ENCODE measurements at places on chromosomes 5 and 9. TPM values are rescaled to one million over a fixed set of nuclear protein-coding genes. Genes with fewer than 3 reads are reported as not detected.

GRCh38 chr5:126595486-126596083 lies 566 bp upstream of the ALDH7A1 start:
- DNase-seq: no peak

DNA sequence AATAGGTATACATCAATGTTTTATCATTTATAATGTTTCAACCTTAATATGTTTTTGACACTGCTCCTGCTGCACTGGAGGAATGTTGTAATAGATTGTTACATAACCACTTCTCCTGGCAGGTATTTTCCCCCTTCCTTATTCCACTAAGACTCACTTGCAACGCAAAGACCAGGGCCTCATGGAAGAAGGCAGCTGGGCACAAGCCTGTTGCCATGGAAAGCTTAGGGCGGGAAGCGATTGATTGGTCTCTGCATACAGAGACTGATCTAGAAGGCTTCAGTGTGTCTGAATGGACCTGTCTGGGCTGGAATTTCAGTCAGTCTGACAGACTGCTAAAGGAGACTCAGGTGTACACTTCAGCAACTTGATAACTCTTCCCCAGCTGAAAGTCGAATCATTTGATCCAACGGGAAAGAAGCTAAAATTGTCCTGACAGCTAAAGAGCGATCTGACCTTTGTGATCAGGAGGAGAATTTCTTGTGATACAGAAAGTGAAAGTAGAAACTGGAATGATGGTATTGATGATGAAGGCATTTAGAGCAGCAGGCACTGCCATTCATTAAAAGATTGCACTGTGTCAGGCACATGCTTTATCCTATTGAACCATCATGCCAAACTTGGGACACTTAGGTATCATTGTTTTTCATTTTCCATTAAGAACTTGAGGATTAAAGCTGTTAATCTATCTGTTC lies 65.1 kb downstream of the GRIA1 start:
- DNase-seq: no peak

The SLC34A1 gene
- total RNA-seq: not detected

The CARD19 gene
- total RNA-seq: 72.3 TPM

DNA sequence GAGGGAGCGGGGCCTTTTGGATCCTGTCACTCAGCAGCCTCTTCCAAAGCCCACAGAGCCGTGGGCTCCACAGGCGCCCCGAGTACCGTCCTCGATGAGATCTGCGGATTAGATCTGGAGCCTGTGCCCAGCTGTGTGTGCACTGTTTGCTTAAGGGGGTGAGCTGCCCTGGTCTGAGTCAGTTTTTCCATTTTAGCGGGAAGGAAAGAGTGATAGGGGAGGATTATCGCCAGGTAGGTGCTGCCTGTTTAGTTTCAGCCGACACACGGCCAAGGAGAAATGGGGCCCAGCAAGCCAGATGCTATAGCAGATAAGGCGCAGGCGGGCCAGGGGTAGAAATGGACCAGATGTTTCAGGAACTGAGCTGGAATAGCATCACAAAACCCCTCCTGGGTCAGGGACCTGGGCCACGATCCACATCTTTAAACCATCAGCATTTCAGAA lies 18.1 kb downstream of the COL5A1 start:
- no peak for DNase-seq

The ZNF454 gene
- 0.72 TPM for total RNA-seq

The SLC46A2 gene
- not detected for total RNA-seq

GRCh38 chr5:172885597-172886340 lies 51.7 kb downstream of the ERGIC1 start:
- no peak for DNase-seq

The GARIN3 gene
- not detected for total RNA-seq

- DNase-seq: no peak
These were observed 442.5 kb upstream of the KLF4 start for GRCh38 chr9:107932046-107932445.

DNA sequence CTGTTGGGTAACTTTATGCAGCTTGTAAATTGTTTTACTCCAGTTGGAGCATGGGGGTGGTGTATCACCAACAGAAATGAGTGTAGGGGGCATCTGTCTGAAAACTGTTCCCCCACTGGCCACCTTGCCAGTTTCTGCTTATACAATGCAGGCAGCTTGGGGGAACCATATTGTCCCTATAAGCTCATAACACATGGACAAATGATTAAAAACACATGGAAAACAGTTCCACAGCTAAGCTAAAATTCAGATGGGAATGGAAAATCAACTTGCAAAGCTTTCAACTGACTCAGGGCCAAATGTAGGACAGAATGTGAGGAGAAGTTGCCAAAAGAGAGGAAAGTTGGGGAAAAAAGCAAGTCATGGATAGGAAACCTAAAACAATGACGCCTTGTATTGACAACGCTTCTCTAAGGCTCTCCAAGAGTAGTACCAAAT lies 7.9 kb upstream of the CER1 start:
- DNase-seq: no peak

DNA sequence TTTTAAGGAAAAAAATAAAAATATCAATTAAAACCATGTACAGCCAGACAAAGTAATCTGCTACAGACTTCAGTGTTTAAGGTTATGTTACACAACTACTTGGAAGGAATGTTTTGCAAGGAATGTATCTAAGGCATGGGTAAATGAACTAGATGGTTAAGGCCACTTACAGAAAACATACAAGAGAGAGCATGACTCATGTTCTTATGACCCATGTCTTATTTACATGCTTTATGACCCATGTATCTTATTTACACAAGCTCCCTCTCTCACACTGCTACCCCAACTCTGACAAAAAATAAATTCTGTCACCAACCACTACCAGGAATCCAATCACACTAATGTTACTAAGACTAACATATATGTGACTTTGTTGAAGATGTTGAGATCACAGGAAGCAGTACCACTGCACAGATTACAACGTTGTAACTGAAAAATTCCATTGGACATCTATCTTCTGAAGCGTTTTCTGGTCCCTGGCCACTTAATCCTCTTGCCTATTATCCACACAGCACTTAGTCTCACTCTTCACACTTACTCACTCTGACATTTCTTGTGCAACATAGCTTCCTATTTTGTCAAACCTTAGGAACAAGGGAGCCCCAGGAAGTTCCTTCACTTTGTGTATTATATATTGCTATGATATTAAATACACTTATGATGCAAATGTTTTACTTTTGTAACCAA lies 1630.1 kb upstream of the C9orf72 start:
- no peak for DNase-seq

The LECT2 gene
- total RNA-seq: not detected

GRCh38 chr5:174457141-174457678 lies 267.2 kb upstream of the MSX2 start:
- DNase-seq: no peak

The SCGB3A1 gene
- not detected for total RNA-seq

DNA sequence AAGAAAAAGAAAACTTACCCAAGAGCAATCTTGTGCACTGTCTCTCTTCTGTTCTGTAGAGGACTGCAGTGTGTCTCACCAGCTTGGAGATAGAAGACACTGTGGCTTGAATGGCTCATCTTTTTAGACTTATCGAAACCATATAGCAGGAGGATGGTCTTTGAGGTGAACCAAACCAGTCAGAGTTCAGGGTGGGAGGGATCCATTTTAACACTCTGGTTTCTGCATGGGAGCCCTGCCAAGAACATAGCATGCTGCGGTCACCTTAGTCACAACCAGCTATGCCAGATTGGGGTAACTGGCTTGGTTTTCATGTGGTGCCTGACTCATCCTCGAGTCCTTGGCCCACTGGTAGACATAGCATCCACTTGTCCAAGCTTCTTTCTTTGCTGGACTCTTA lies 135.1 kb downstream of the PAPPA start:
- peak; percentile 94 for DNase-seq

DNA sequence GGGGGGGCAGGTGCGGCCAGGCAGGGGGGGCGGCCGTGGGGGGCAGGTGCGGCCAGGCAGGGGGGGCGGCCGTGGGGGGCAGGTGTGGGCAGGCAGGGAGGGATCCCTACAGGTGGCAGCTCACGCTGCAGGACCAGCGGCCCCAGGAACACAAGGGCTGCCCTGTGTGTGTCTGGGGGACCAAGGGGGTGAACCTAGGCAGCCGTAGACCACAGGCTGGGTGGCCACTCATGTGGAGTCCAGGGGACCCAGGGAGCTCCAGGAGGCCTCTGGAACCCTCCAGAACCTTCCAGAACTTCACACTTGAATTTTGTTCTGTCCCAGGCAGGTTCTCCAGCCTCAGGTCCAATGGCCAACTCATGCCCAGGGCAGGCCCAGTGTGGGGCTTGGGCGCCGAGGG lies 51.6 kb upstream of the EGFL7 start:
- no peak for DNase-seq

DNA sequence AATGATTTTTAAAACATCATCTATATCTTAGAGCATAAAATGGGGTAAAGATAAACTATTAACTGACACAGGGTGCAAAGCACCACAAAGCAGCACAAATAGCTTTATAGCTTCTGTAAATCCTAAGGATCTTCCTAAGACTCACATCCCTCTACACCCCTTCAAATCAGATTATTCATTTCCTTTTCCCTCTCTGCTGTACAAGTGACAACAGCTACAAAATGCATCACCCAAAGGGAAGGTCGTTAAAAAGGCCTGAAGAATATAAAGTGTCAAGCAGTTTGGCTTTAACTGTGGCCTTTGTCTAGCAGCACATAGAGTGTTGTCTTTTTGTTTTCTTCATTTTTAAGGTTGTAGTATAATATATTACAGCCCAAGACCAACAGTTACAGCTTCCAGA lies 422.1 kb downstream of the PDE4D start:
- no peak for DNase-seq

DNA sequence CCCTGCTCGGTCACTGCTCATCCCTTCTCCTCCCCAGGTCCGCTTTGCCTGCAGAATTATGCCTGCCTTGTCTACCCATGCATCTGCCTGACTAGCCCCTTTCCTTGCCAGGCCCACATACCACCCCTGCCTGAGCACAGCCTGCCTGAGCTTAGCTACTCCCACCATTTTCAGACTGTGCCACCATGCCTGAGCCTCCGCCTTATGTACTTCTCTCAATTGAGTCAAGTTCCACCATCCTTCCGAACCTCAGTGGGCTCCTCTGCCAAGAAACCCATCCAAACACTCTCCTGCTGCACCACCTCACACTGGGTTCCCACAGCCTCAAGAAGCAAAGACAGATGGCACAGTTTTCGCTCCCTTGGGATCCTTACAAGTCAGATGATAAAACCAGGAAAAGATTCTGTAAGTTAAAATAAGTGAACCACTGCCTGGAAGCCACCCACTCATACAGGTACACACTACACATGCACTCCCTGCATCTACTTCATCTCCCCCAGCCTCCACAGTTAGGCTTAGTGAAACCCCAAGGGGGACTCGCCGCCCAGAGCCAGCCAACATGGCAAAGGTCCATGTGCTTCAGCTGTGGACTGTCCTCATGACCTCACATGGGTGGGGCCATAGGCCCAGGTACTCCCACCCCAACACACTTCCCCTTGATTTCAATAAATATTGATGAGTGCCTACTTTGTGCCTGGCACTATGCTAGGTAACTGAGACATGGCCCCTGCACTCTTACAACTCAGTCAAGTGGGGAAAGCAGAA lies 23.1 kb downstream of the P4HA2 start:
- DNase-seq: no peak

The PIGO gene
- 23.4 TPM for total RNA-seq

DNA sequence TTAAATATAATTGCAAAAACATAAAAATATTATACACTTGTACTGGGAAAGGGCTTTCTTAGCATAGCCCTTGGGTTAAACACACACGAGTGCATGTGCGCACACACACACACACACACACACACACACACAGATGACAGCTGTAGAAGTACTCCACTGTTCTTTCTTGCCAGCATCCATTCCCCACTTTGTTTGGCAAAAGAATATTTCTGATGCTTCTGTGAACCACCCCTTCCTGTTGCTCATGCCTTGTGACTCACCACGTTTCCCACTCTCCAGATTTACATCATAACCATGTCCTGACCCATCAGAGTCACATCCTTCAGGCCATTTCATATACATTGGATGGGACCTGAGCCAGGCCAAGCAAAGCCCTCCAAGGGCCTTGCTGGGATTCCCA lies 280.1 kb downstream of the DNAH5 start:
- peak; percentile 74 for DNase-seq

The CLIC3 gene
- total RNA-seq: 0.64 TPM
